ENCODE measurements at places on chromosomes 5 and 9. TPM values are rescaled to one million over a fixed set of nuclear protein-coding genes. Genes with fewer than 3 reads are reported as not detected.

Gene LHX3
- total RNA-seq, result not detected

Gene LCN1
- total RNA-seq, result not detected

- DNase-seq, result peak; percentile 76
These were observed 48.5 kb downstream of the PLEKHG4B start for GRCh38 chr5:140443-140829.

- peak; percentile 40 for DNase-seq
These were observed 493.6 kb upstream of the KLF4 start for GRCh38 chr9:107983181-107983603.

DNA sequence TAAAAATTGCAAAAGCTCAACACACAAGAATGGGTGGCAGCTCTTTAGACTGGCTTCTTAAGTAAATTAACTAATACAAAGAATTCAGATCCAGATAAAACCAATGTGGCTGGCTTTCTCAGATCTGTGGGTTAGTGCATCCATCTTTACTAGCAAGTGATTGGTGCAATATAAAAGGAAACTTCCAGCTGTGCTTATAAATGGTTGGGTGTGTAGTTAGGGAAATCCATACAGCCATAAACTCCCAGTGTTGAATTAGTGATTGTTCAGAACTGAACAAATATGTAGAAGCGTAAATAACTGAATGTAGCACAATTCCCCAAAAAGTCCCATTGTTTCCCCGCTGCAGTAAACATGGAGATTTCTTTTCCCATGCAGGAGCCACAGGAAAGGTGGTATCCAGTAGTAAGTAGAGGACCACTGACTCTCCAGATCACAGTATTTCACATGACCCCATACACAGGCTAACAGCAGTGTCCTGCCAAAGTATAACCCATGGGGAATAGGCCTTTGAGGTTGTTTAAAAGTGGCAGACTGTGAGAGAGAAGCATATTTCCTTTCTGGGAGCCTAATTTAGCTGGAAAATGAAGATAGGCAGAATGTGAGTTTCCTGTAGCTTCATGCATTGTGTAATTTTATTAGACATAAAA lies 173.1 kb upstream of the SLC12A2 start:
- DNase-seq, result no peak

Data from lower leg skin (tissue), 4 donors.